ENCODE measurements at places on chromosomes 4 and X.

DNA sequence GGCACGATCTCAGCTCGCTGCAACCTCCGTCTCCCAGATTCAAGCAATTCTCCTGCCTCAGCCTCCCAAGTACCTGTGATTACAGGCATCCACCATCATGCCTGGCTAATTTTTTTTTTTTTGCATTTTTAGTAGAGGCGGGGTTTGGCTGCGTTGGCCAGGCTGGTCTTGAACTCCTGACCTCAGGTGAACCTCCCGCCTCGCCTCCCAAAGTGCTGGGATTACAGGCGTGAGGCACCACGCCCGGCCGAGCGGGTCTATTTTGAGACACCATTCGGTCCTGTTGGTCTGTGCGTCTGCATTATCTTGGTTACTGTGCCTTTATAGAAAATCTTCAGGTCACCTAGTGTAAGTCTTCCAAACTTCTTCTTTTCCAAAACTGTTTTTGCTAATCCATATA, 21.7 kb upstream of the RGS12 start:
- no peak for DNase-seq

DNA sequence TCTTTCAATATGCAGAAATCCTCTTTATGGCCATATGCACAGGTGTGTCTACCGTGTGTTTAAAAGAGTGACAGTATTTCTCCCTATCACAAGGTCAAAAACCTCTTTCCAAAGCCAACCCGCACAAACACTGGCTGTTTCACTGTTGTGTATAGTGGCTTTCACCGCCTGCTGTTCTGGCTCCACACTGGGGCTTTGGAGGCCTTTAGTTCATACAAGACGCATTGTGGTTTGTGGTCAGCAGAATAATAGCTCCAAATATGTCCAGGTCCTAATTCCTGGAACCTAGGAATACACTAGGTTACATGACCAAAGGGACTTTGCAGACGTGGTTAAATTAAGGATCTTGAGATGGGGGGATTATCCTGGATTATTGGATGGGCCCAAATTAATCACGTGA, 40.7 kb upstream of the FAM9A start:
- no peak for DNase-seq

GRCh38 chrX:69104756-69105434, 60.4 kb downstream of the PJA1 start:
- no peak for DNase-seq

- DNase-seq = no peak
Measured at GRCh38 chrX:123971982-123972381, 10.5 kb downstream of the STAG2 start.

- DNase-seq = no peak
Measured at GRCh38 chr4:137678796-137679195, 146.5 kb upstream of the PCDH18 start.

DNA sequence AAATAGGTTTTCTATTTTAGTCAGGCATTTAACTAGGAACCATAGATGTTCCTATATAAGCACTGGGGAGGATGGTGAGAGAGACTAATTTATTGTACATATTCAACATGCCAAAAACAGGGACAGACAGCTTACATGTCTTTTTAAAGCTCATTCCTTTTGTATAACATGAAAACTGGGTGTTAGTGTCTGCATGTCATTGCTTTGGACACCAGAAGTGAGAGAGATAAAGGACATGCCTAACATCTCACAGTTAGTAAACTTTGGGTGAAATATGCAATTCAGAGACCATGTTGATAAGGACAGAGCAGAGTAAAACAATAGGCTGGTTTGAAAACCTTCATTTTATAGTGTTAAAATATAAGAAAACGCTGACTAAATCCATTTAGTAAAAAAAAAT, 860.0 kb upstream of the LCORL start:
- no peak for DNase-seq

GRCh38 chr4:165383591-165384073, 4.8 kb downstream of the CPE start:
- DNase-seq = no peak

GRCh38 chrX:64571011-64571410, 175.8 kb upstream of the MTMR8 start:
- DNase-seq = no peak

DNA sequence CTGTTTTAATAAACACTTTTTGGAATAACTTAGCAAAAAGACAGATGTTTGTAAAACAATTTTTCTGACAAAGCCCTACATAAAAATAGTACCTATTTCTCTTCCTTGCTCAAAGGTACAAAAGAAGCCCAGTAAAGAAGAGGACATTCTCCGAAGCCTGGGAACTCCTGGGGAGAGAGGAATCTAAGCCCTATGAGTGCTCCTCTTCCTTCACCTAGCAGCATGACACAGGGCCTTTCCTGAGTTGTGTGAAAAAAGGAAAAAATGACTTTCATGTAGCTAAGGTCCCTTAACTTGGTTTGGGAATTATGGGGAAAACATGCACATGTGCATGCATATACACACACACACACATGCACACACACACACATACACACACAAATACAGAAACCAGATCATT, 586.9 kb downstream of the TMA16 start:
- DNase-seq = no peak

DNA sequence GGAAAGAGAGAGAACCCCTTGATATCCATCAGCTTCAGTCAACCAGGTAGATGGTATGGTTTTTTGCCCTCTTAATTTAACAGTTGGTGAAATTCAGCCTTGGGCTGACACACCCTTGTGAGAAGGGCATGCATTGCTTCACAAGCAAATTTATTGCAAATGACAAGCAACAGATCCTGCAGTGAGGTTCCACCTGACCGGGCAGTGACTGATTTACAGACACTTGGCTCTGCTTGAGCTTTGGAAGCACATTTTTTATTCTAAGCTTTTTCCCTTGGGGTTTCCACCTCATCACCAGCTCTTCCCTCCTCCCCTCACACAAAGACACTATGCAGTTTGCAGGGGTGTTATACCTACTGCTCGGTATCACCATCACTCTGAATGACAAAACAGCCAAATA, 28.3 kb upstream of the SERTM2 start:
- DNase-seq = no peak

DNA sequence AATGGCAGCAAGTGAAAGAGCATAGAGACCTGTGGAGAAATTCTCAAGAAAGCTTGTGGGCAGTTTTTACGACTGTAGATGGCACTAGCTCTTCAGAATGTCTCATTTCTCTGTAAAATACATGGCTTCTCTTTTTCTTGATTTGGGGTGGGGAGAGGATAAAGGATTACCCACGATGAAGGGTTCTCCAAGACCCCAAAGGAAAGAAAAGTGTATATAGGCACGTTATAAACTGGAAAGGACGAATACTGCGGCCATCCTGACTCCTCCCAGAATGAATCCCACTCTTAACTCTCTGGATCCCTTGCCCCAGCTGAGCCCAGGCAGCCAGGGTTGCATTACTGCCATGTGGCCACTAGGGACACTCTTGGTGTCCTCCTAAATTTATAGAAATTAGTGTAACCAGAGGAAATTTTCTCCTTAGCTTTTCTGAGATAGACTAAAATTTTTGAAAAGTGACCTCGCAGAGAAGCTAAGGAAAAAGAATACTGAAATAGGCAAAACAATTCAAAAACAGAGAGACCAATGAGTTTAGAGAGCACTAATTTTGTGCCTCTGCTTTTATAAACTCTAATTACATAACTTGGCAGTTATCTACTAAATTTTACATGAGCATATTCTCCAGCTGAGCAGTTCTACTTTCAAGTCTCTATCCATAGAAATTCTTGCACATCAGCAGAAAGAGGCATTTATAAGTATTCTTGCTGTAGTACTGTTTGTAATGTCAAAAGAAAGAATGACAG, 37.8 kb upstream of the PCDH19 start:
- no peak for DNase-seq

DNA sequence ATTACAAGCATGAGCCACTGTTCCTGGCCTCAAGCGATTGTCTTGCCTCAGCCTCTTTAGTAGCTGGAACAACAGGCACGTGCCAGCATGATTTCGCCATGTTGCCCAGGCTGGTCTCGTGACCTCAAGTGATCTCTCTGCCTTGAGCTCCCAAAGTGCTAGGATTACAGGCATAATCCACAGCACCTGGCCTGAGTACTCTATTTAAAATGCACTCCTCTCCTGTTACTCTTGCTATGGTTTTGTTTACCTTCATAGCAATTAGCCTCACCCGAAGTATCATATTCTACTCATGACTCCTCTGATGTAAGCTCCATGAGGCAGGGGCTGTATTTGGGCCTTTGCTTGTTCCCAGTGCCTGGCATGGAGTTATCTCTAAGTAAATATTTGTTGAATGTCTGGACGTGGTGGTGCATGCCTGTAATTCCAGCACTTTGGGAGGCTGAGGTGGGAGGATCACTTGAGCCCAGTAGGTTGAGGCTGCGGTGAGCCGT, 92.5 kb upstream of the SLC34A2 start:
- DNase-seq = no peak

DNA sequence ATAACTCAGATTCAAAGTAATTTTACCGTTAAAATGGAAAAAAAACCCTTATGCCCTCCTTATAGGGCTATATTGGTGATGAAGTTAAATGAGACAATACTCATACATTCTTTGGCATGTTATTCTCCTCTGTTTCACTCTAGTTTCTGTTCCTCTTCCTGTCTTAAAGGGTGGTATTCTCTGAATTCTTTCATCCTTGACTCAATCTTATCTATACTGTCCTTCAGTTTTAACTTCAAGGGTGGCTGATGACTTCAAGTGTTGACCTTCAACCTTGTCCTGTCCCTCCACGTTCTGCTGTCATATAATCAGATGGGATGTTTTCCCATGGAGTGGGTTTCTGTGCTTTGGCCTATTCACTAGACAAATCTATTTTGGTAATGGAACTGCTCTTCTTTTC, 44.0 kb downstream of the ZNF518B start:
- no peak for DNase-seq

DNA sequence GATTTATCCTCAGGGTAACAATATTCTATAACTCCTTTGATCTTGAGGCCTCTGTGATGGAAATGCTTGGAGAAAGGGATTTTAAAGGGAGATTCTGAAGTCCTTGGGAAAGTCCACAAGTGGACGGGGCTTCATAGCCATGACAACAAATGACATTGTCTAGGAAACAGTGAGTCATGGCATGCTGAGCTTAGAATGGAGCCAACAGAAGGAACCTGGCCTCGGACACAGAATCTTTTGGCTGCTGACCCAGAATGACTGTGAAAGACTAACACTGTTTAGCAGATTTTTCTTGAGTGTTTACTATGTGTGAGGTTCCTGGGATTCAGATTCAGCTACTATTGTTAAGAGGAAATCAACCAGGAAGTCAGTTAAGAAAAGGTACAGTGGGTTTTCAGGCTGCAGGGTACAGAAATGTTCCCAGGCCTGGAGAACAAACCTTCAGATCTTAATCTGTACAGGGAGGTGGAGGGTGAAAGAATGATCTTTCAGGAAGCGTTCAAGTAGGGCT, 18.1 kb upstream of the CXCL2 start:
- no peak for DNase-seq

GRCh38 chr4:121454251-121454979, 73.6 kb upstream of the QRFPR start:
- DNase-seq = no peak

GRCh38 chr4:184148738-184149637, 68.7 kb downstream of the ENPP6 start:
- no peak for DNase-seq

GRCh38 chrX:134368126-134368525, 91.8 kb upstream of the HPRT1 start:
- DNase-seq = no peak

GRCh38 chr4:87192145-87192919, 28.1 kb downstream of the KLHL8 start:
- DNase-seq = no peak

GRCh38 chr4:143654571-143654970, 45.9 kb downstream of the FREM3 start:
- no peak for DNase-seq

Measured in activated CD4-positive, CD25-positive, alpha-beta regulatory T cell (primary cell).